ENCODE measurements at places on chromosomes 5 and 9. TPM values are rescaled to one million over a fixed set of nuclear protein-coding genes. Genes with fewer than 3 reads are reported as not detected.

FAM221B gene
- total RNA-seq, result not detected

BTNL8 gene
- total RNA-seq, result not detected

SEMA5A gene
- 74.7 TPM for total RNA-seq

DIMT1 gene
- 35.4 TPM for total RNA-seq

INSL4 gene
- total RNA-seq, result not detected

TRIP13 gene
- 16.8 TPM for total RNA-seq

- no peak for DNase-seq
Measured at GRCh38 chr9:82560457-82560904, 502.5 kb downstream of the RASEF start.

DNA sequence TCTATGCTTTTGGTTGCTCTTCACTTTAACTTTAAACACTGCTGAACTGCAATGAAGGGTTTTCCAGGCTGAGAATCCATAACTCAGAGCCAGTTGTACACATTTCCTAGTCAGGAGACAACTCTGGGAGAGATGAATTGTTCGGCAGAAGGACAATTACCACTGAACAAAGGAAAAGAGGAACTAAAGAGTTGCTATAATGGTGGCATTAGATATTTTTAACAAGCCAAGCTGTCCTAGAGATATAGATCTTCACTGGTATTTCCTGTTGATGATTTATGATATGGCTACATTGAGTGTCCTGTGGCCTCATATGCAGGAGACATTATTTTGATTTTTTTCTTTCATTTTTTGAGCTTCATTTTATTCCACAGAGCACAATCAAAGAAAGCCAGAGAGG is 219.1 kb upstream of the PCSK5 start:
- DNase-seq, result no peak

DNA sequence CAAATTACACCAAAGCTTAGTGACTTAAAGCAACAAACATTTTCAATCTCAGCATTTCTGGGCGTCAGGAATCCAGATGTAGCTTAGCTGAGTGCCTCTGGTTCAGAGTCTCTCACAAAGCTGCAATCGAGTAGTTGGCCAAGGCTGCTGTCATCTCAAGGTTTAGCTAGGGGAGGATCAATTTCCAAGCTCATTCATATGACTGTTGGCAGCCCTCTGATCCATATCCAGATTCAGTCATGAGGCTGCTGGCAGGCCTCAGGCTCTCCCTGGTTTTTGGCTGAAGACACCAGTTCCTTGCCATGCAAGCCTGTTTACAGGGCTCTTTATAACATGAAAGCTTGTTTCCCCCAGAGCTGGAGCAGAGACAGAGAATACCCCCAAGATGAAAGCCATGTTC is 419.5 kb upstream of the TLE4 start:
- DNase-seq, result no peak

GRCh38 chr5:157611571-157612476 is 36.2 kb upstream of the ADAM19 start:
- no peak for DNase-seq
